ENCODE measurements at places on chromosomes 1 and 21.

- DNase-seq = no peak
Observed at GRCh38 chr1:162040001-162040400, 16.3 kb upstream of the OLFML2B start.

DNA sequence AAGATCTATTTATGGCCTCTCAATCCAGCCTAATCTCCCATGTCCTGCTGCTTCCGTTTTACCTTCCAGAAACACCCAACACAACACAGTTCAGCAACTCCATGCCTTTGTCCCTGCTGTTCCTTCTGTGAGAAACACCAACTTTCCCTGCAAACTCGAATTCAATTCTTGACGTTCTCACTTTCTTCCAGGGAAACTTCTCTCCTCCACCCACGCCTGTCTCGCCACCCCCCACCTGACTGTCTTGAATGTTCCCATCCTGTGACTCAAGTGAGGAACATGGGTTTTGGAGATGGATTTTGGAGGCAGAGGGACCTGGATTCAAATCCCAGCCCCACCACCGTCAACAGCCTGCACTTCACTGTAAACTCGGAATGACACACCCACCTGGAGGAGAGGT is 44.8 kb downstream of the GRHL3 start:
- no peak for DNase-seq

DNA sequence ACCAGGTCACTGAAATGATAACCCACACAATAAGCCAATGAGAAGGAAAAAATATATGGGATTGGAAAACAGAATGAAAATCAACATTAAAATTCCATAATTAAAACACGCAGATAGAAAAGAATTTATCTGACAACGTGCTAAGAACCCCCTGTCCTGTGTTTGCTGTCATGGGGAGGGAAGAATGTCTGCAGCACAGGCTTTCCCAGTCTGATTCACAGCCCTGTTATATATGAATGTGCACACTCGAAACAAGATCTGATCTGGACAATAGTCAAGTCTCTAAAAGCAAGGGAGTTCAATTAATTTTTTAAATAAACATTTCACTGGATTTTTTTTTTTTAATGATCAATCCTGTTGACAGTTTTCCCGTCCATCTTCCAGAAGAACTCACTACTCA is 220.0 kb downstream of the RERE start:
- DNase-seq = no peak

- no peak for DNase-seq
Observed at GRCh38 chr1:47505267-47505666, 67.4 kb downstream of the FOXD2 start.

- DNase-seq = no peak
Observed at GRCh38 chr1:22489823-22490222, 38.2 kb downstream of the ZBTB40 start.

GRCh38 chr1:43509740-43510375 is 20.8 kb upstream of the PTPRF start:
- DNase-seq = no peak

DNA sequence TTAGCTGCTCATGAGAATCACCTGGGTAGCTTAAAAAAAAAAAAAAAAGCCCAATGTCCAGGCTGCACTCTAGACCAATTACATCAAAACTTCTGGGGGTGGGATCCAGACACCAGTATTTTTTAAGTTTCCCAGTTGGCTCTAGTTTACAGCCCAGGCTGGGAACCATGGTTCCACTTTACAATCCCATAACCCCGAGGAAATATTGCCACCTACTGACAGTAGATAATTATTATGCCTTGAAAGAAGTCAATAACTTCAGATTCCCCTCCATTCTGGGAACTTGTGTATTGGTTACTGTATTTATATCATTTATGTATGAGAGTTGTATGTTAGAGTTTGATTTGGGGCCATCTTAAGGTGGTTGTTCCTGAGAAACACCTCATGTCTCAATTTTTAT is 100.2 kb downstream of the SPATA46 start:
- DNase-seq = no peak

DNA sequence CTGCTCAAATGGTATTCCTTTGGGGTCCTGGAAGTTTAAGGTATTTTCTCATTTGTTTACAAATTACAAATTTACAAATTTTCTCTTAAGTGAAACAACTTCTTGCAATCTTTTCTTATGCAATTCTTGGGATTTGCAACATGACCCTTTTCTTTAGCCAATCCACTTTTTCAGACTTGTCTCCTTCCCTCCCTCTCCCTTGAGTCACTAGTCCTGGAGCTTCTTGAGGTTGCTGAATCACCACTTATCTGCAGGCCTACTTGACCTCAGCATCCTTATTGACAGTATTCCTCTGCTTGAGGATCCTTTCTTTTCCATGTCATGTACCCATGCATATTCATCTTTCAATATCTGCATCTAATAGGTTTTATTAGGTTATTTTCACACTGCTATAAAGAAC is 302.8 kb upstream of the ADAMTS5 start:
- no peak for DNase-seq

DNA sequence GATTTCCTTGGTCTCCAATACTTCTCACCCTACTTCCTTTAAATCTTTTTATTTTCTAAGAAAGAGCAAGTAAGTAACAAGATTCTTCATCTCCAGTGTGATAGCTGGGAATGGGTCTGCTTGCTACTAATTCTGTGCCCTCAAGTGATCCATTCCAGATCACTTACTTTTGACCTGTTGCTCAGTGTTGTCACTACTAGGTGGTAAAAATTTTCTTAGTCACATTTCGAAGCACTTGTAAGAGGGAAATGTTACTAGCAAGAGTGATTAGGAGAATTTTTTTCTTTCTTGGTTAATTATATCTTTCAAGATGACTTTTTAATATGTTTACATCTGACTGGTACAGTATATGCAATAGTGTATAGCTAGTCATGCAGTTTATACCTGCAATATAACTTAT is 2.2 kb downstream of the UBAP2L start:
- DNase-seq = no peak

DNA sequence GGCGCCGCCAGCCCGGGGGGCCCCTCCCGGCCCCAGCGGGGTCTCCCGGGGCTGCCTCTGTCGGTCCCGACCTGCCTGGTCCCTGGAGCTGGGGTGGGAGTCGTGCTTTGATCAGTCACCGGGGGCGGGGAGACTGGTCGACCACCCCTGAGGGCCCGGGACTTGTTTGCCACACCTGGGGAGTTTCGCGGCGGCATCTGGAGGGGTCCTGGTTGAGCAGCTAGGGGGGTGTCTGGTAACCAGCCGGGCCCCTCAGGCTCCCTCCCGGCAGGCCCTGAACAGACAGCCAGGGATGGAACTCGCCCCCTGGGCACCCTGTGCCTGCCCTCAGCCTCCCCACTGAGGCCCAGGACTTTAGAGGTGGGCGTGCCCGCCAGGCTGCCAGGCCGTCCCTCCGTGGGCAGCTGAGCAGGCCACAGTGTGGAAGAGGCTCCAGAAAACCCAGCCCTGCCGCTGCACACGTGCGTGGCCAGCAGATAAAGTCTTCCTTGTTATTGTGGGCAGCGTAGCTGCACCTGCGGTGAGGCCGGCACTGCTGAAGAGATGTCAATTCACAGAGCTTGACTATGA is 13.3 kb upstream of the SAMD11 start:
- DNase-seq = no peak

DNA sequence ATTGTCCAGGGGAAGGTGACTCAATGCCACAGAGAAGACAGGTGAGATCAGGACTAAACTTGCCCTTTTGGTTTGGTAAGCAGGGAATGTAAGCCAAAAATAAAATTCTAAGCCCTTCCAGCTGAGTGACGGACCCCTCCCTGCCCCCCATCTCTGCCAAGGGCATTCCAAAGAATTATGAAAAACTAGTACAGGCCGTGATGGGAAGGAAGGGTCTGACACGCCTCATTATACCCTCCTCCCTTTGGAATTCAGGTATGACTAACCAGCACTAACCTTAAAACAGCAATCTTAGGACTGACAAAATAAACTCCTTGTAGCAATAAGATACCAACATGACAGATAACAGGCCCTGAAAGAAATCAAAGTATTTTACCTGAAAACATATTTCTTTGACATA is 99.6 kb downstream of the GABPA start:
- DNase-seq = no peak

DNA sequence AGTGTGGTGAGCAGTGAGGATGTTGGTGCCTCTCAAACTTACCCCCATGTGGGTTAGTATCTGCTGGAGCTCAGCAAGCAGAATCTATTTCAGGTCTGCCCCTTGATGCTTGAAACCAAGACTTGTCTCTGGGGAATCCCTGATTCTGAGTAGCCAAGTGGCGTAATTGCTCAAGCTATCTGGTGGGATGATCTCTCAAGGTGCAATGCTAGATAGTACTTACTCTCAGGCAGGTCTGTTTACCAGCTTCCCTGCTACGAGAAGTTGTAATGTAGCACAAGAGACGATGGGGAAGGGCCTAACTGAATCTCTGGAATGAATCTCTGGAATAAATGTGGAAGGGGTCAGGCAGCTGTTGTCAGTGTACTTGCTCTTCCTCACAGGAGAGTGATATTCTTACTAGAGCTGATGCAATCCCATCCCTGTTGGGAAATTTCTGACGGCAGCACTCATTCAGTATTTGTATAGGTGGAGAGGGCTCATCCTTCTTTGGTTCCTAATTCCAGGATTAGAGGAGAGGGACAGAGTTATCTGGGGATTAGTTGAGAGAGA is 65.4 kb downstream of the MACF1 start:
- DNase-seq = no peak

GRCh38 chr1:214516434-214517326 is 34.7 kb downstream of the PTPN14 start:
- DNase-seq = no peak

DNA sequence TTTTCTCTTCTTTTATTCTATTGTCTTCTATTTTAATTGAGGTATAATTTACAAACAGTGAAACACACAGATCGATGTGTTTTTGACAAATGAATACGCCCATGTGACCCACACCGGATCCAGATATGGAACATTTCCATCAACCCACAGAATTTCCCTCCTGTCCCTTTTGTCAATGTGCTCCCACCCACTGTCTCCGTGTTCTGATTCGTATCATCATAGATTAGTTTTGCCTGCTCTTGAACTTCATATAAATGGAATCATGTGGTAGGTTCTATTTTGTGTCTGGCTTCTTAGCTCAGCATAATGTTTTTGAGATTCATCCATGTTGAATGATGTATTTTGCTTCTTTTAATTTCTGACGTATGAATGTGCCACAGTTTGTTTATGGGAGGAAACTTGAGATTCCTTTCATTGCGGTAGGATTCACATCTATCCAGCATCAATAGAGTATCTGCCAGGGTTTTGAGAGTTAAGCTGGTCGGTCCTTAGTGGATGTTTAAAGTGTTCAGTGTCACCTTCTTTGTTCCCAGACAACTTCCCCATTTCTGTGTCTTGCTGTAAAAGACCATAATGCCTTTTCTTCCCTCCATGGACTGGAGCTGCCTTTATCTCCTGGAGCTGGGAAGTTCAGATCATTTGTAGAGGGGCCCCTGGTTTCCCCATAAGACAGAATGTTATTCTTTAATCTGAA is 14.7 kb downstream of the NAV1 start:
- DNase-seq = no peak

DNA sequence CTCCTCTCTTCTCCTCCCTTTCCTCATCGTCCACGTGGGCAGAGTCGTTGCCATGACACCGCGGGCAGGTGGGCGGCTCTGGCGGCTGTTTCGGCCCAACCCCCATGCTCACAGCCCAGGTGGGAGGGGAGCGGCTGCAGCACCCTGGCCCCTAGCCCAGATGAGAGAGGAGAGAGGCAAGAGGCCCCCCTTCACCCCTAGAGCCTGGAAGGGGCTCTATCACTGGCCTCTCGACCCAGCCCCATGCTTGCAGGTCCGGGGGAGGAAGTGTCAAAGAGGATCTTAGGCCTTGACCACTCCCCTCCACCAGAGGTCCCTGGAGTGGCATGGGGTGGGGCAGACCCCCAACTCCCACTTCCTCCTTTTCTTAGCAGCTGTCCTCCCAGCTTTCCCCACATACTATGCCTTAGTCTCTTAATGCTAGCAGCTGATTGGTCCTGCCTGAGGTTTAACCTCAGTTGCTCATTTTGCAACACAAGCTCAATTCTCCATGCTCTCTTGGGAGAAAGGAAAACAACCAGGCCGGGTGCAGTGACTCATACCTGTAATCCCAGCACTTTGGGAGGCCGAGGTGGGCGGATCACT is 10.4 kb downstream of the DLGAP3 start:
- no peak for DNase-seq

- DNase-seq = no peak
Observed at GRCh38 chr1:147515045-147515869, 26.0 kb upstream of the BCL9 start.

- no peak for DNase-seq
Observed at GRCh38 chr1:18996548-18997177, 40.2 kb upstream of the IFFO2 start.

- DNase-seq = peak; percentile 14
Observed at GRCh38 chr1:234969581-234970400, 158.8 kb downstream of the TOMM20 start.

DNA sequence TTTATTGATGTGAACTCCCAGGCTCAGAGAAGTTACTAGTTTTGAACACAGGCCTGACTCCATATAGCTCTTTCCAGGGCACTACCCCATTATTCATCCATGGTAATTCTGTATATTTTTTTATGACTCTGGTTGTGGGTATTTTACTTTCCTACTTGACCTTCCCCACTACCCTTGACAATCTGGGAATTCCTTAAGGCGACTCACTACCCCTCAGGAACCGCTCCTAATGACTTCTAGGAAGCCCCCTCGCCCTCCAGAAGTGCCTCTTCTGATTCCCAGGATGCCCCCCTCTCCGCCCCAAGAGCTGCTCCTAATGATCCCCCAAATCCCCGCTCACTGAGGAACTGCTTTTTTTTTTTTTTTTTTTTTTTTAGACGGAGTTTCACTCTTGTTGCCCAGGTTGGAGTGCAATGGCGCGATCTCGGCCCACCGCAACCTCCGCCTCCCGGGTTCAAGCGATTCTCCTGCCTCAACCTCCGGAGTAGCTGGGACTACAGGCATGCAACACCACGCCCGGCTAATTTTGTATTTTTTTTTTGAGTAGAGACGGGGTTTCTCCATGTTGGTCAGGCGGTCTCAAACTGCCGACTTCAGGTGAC is 972 bp upstream of the KDM4A start:
- DNase-seq = no peak

- DNase-seq = no peak
Observed at GRCh38 chr1:246632281-246633168, 66.3 kb downstream of the CNST start.

GRCh38 chr1:211822677-211823407 is 7.7 kb downstream of the LPGAT1 start:
- no peak for DNase-seq

- peak; percentile 37 for DNase-seq
Observed at GRCh38 chr1:236281198-236281653, 532 bp downstream of the ERO1B start.

Data from activated CD4-positive, alpha-beta memory T cell treated with anti-CD3 and anti-CD28 coated beads, Interleukin-2, amount 10 ng/mL, durations not matched to agents 7 days and 5 days (primary cell).